ENCODE measurements at places on chromosomes 2 and 18.

DNA sequence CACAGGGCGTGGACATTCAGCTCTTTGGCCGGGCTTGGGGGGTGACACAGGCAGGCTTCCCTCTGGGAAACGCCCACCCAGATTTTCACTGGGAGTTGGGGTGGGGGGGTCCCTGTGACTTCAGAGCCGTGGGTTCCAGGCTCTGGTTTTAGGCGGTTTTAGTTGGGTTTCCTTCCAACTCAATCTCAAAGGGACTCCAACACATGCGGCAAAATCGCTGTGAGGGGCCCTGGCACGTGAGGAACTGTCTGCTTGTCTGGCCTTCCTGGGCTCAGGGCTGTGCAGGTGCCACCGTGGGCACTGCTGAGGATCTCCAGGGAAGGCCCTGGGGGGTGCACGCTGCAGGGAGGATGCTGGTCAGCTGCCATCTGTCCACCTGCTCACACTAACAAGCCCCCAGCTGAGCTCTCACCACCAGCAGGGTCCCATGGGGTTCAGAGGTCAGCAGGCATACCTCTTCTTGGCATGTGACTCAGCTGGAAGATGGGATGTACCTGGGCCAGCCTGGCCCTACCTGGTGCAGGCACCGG is 11.7 kb downstream of the HS6ST1 start:
- no peak for DNase-seq

- DNase-seq = no peak
These were observed 26.2 kb downstream of the ADI1 start for GRCh38 chr2:3492951-3493614.

- DNase-seq = no peak
These were observed 43.6 kb downstream of the ERBB4 start for GRCh38 chr2:212495046-212495445.

GRCh38 chr2:79793006-79793405 is 280.2 kb downstream of the CTNNA2 start:
- DNase-seq = no peak

DNA sequence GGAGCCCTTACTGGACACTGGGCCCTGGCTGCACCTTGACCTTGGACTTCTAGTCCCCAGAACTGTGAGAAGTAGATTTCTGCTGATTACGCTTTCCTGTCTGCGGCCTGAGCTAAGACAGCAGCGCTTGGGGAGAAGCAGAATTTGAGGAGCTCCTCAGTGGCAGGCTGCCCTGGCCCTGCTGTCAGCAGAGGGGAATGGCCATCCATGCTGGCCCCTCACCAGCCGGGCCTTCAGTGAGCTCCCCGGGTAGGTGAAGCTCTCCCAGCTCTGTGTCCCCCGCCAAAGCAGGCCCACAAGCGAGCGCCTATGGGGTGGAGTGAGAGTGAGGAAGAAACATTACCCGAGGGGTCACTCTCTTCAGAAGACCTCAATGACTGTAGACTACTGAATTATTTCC is 51.6 kb downstream of the RRM2 start:
- DNase-seq = no peak

DNA sequence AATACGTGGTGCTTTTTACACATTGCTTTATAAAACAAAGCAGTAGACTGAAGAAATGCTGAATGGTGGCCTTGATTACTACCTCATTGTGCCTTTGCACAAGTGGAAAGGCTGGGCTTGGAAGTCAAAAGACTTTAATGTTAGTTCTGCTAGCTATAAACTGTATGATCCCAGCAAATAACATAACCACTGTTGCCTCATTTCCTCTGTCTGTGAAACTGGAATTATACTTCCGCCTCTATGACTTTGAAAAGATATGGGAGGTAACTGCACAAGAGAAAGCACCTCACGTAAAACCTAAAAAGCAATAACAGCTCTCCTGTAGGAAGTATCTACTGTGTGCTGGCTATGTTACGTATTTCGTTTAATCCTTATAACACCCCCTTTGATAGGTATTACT is 43.4 kb upstream of the DSC1 start:
- no peak for DNase-seq

- no peak for DNase-seq
These were observed 46.4 kb downstream of the ZNF521 start for GRCh38 chr18:25305584-25305983.

DNA sequence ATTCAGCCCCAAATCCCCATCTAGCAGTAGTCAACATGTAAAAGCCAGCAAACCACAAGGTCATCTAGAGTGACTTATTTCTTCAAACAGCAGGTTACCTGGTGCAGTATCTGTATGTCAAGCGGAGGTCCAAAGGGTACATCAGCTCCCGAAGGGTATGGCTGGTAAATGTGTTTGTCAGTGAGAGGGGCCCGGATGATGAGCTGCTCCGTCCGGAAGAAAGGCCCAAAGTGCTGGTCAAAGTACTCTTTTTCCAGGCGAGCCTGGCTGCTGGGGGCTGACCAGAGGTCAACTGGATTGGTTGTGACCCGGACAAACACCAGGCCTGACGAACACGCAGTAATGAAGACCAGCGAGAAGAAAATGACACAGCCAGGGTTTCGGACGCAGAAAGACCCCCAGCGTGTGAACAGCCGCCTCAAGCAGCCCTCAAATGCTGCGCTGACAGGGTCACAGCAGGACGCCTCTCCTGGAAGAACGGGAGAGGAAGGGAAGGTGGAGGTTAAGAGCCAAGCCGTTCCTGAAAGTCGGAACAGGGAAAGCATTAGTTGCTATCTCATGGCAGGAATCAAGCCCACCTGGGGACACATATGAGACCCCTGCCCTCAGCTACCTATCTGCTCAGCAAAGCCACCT is 30.0 kb downstream of the NPC1 start:
- no peak for DNase-seq

DNA sequence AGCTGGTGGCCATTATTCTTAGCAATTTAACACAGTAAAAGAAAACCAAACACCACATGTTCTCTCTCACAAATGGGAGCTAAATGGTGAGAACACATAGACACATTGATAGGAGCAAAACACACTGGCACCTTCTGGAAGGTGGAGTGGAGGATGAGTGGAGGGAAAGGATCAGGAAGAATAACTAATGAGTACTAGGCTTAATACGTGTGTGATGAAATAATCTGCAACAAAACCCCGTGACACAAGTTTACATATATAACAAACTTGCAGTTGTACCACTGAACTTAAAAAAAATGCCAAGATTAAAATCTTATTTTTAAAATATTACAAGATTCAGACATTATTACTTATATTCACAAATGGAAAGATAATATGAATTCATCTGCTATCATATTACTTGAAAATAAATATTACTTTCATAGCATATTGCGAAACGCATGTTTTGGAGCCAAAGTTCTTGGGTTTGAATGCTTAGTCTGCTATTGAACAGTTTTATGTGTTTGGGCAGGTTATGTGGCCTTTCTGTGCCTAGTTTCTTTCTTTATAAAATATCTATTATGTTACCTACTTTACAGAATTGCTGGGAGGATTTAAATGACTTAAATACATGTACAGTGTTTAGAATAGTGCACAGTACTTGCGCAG is 20.5 kb downstream of the ANKRD62 start:
- no peak for DNase-seq

DNA sequence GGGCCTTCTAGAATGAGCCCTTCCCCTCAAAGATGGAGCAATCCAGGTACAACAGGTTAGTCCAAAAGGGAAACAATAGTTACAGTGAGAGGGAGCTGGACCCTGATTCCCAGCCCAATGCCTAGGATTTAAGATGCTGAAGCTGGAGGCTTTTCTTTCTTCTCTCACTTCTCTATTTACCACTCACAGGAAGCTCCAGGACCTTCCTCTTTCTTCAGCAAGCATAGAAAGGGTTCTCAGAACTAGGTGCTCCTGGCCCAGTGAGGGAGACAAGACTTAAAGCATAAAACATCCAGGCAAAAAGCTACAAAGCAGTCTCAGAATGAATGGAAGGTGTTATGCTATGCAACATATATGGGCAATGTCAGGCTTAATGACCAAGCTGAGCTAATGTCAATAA is 279.0 kb downstream of the SRBD1 start:
- no peak for DNase-seq

- no peak for DNase-seq
These were observed 101.8 kb downstream of the LOXHD1 start for GRCh38 chr18:46555213-46555612.

- no peak for DNase-seq
These were observed 189.8 kb downstream of the SH3BP4 start for GRCh38 chr2:235141411-235142128.

DNA sequence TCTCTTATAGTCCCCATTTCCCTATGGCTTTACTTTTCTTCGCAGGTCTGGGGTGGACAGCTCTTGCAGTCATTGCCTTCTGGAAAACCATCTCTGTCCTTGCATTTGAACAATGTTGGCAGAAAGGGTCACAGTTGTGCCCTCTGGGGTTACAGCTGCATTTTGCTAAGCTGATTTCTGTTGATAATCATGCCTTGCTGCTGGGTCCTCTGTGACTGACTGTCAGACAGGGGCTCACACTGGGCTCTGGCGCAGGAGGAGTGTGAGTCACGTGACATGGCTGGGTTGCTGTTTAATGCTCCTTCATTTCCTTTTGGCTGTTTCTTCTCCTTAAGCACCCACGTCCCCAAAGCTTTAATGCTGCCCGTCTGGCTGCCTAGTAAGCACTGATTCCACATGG is 196.6 kb upstream of the LHCGR start:
- DNase-seq = no peak

- no peak for DNase-seq
These were observed 48.6 kb downstream of the TMEM18 start for GRCh38 chr2:628651-629050.

GRCh38 chr2:65275141-65275915 is 47.7 kb downstream of the ACTR2 start:
- DNase-seq = no peak

DNA sequence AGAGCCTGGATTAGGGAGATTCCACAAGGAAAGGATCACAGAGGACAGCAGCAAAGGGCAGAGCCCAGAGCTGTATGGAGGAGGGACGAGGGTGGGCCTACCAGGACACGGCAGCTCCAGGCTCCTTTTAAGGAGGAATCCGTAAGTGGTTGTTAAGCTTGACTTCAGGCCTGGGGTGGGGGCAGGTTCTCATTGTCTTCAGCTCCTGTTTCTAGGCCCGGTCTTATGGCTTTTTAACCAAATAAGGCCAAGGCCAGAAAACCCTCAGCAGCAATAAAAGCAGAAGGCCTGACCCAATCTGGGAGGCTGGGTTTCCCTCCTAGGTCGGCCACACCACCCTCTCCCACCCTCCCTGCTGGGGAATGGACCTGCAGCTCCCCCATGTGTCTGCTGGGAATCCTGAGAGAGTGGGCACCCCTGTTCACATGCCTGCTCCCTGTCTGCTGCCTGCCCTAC is 111.2 kb downstream of the PLB1 start:
- no peak for DNase-seq

DNA sequence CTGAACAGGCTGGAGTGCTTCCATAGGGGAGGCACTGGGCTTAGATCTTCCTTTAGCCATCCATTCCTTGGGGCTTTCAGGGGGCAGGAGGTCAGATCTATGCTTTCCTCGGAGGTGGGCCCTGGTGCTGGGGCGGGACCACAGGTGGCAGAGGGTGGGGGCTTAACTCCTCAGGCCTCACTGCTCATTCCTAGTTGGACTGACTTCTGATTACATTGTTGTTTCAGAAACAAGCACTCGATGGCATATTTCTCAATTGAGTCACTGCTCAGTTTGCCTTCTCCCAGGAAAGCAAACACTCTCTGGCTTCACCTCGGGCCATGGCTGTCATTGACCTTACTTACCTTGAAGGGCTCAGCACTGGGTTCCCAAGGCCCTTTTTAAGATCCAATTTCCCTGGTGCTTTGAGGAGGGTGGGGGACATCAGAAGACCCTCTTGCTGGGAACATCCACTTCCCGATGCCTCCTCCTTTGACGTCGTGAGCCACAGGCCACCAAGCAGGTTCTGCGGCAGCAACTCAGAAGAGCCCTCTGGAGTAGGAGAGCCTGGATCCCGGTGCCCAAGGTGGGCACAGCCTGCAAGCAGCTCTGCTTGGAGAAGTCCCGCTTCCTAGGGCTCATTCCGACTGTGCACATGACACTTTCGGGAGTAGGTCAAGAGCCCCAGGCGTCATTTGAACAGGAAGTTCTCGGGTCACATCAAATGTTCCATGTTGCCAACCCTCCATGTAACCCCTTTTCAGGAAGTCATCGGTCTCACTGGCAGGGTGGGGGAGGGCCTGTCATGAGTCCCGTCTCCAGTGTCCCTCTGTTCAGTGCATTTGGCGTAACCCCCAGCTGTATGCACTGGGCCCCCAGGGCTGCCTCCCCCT is 40.6 kb downstream of the SDC1 start:
- no peak for DNase-seq

DNA sequence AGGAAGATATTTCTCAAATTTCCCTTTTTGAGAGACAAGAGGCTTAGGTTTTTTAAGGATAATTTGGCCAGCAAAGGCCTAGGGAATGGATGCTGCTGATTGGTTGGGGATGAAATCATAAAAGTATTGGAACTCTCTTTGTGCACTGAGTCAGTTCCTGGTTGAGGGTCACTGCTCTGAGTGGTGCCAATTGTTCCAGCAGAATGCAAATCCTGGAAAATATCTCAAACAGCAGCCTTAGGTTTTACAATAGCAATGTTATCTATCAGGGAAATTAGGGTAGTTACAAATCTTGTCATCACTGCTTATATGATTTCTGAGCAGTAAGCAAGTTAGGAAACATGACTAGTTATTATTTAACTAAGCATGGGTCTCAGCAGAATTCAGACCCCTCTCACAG is 96.2 kb downstream of the RAD51AP2 start:
- no peak for DNase-seq

GRCh38 chr2:121665504-121665903 is 16.2 kb upstream of the CLASP1 start:
- DNase-seq = no peak

GRCh38 chr2:8371653-8372052 is 310.2 kb upstream of the ID2 start:
- no peak for DNase-seq

- DNase-seq = no peak
These were observed 125.2 kb upstream of the PIK3C3 start for GRCh38 chr18:41829647-41830516.

DNA sequence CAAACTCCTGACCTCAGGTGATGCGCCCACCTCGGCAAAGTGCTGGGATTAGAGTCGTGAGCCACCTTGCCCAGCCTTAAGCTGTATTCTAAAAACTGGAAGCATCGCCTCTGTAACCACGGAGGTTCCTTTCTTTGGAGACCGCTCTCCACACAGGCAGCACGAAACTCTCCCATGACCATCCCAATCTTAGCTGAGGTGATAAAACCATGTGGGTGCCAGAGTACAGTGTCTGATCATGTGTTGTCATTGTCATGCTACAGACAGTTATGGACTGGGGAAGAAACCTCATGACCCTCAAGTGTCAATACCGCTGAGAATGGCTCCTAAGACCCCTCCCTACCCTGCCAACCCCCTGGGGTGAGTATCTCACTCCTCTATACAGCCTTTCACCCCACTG is 41.4 kb upstream of the EPG5 start:
- DNase-seq = no peak

- DNase-seq = no peak
These were observed 152.5 kb upstream of the AQP4 start for GRCh38 chr18:27017901-27018500.

DNA sequence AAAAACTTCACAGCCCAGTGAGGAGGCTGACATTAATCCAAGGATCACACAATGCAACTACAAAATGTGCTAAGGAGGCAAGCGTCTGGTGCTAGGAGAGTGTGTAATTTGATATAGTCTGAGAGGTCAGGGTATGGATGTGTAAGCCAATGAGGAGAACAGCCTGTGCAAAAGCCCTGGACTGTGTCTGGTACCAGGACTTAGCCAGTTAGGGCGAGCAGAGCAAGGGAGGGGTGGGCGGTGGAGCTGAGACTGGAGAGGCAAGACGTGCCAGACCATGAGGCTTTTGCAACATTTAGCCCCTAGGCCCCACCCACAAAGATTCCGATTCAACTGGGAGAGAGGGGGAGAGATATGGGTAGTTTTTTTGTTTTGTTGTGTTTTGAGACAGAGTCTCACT is 33.5 kb upstream of the SPRED2 start:
- DNase-seq = no peak

- DNase-seq = no peak
These were observed 440.6 kb downstream of the FBXO15 start for GRCh38 chr18:73707035-73707434.
